ENCODE measurements at places on chromosomes 5 and 9. TPM values are rescaled to one million over a fixed set of nuclear protein-coding genes. Genes with fewer than 3 reads are reported as not detected.

DNA sequence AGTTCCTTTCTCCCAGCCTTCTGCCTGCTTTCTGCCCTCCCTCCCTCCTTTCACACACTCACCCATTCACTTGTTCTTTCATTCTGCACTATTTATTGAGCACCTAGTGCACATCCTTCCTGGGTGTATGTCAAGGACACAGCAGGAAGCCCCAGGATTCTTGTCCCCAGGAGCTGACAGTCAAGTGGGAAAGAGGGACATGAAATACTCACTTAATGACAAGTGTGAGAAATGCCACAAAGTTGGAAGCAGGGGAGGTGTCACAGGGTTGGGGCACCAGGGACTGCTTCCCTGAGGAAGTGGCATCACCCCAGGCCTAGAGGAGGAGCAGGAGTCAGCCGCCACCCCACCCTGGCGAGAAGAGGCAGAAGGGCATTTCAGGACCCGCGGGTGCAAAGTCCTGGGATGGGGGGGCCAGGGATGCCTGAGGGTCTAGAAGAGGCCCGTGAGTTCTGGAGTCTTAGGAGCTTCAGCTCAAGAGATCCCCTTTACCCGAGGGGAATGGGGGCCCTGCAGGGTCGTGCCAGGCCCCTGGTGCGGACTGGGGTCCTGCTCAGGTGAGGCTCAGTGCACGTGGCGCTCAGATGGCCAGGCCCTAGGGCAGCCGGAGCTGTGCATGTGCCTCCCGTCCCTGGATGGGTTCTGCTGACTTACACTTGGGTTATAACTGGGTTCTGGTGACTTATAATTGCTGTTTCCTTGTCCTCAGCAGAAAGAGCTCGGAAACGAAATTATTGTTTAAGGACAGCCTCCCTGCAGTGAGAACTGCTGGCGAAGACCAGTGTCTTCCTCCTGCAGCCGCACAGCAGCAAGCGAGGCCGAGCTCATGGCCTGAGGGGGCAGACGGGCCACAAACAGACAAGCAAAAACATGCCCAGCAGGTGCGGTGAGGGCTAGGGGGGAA is 16.9 kb upstream of the LAMC3 start:
- DNase-seq, result no peak

- no peak for DNase-seq
Measured at GRCh38 chr9:118630931-118631595, 738.2 kb downstream of the BRINP1 start.

DNA sequence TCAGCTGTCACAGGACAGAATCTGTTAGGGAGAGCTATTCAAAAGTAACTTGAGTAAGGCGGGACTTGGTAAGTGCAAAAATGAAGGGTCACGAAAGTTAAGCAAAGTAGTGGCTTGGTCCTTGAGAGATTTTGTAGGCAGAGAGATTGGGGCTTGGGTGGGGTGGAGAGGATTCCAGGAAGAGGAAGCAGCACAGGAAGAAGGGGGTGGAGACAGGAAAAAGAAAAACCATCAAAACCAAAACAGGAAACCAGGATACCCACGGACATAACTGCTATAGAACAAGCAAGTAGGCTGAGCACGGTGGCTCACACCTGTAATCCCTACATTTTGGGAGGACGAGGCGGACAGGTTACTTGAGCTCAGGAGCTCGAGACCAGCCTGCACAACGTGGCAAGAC is 3.7 kb downstream of the ROPN1L start:
- DNase-seq, result no peak

DNA sequence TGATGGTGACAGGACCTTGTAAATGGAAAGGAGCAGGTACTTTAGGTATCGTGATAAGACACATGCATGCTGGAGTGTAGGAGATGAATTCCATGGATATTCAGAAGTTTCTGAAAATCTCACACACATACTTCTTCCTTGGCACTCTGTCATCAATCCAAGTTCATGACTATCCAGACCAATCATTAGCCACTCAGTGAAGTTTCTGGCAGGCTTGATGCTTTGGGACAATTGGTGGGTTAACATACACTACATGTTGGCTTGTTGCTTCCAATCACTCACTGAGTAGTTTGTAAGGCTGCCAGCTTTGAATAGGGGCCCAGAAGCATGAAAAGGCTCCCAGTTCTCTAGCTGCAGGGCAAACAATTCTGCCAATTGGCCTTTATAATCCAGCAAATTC is 147.6 kb downstream of the CEMIP2 start:
- DNase-seq, result no peak

DNA sequence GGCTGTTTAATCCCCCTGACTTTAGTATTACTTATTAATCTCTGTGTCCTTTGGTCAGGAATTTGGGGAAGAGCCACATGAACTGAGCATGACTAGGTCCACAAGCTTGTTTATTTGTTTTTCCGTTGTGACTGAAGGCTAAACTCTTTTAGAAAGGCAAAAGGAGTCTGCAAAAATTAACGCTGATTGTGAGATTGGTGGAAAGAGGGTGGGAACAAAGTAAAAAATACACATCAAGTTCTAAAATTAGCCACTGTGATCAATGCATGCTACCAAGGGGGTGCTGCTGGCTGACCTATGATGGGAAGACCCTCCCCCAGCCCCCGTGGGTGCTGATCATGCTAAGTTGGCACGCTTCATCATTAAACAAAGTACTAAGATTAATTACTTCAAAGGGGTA is 356.8 kb downstream of the ADGRV1 start:
- no peak for DNase-seq

DNA sequence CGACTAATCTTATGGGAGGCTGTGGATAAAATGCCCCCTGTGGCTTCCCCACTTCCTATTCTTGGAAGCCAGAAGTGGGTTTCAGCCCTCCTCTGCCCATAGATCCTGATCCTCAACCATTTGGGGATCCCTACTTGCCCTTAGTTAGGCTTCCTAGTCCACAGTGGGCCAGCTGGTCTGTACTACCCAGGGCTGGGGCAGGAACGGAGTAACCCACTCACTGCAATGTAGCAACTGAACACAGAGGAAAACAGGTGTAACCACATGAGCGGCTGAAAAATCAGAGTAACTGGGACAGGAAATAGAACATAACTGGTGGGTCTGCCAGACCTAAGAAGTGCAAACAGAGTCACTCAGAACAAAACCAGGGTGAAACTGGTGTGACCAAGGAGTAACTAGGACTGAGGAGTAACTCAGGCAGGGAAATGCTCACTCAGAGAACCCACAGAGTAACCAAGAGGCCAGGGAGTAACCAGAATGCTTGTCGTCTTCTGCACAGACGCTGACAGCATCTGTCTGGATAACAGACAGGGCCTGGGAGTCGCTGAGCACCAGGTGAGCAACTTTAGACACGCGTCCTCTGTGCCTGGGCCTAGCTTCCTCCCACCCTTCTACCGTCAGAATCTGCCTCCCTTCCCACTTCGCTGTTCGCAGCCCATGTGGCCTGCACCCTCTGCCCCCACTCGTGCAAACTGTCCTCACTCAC is 1.0 kb downstream of the AQP3 start:
- DNase-seq, result peak; percentile 61

DNA sequence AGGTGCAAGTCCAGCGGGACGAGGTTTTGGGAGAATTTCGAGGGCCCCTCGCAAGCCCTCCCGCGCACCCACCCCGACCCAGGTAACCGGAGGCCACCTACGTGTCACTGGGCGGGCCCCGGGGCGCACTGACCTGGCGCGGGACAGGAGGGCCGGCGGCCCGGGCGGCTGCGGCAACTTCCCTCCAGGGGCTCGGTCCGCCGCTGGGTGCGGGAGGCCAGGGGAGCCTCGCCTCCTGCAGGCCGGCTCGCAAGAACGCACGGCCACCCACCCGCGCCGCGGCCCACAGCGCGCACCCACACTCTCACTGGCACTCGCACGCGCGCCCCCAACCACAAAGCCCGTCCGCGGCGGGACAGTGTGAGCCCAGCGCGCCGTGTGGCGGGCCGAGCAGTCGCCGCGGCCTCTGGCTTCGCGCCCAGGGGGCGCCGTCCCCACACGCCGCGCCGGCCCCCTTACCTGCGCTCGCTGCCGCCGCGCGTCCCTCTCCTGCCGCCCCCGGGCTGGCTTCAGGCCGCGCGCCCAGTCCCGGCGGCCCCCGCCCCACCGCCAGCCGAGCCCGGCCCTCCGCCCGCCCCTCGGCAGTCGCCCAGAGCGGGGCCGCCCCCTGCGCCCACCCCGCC is 451 bp downstream of the LPAR1 start:
- DNase-seq, result peak; percentile 2

- DNase-seq, result no peak
Measured at GRCh38 chr5:95283022-95283615, 1.8 kb downstream of the MCTP1 start.

GRCh38 chr5:59299006-59299405 is 594.5 kb downstream of the PDE4D start:
- no peak for DNase-seq

GRCh38 chr5:669111-669841 is 23.9 kb downstream of the TPPP start:
- peak; percentile 48 for DNase-seq

DNA sequence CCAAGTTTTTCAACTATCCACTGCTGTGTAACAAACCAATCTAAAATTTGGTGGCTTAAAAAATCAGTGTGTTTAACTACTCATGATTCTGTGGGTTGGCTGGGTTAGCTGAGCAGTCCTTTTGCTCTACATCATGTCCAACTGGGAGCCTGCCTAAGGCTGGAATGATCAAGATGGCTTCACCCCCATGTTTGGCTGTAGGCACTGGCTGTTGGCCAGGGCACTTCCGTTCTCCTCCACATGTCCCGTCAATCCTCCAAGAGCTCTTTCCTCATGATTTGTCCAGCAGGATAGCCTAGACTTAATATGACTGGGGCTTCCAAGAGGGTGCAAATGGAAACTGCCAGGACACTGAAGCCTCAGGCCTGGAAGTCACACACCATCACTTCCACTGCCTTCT is 17.0 kb upstream of the TSSK1B start:
- DNase-seq, result no peak

GRCh38 chr5:141484641-141485311 is at the start of gene PCDHGC4:
TSS of gene PCDHGC4 (plus strand) at chr5:141485030. CDS start at chr5:141485174, 144 bp downstream.
- no peak for DNase-seq

GRCh38 chr9:94906713-94907112 is 180.2 kb downstream of the AOPEP start:
- DNase-seq, result no peak

- no peak for DNase-seq
Measured at GRCh38 chr9:7209016-7209715, 451.4 kb downstream of the KDM4C start.

GRCh38 chr5:156383510-156384265 is 56.7 kb downstream of the SGCD start:
- no peak for DNase-seq

DNA sequence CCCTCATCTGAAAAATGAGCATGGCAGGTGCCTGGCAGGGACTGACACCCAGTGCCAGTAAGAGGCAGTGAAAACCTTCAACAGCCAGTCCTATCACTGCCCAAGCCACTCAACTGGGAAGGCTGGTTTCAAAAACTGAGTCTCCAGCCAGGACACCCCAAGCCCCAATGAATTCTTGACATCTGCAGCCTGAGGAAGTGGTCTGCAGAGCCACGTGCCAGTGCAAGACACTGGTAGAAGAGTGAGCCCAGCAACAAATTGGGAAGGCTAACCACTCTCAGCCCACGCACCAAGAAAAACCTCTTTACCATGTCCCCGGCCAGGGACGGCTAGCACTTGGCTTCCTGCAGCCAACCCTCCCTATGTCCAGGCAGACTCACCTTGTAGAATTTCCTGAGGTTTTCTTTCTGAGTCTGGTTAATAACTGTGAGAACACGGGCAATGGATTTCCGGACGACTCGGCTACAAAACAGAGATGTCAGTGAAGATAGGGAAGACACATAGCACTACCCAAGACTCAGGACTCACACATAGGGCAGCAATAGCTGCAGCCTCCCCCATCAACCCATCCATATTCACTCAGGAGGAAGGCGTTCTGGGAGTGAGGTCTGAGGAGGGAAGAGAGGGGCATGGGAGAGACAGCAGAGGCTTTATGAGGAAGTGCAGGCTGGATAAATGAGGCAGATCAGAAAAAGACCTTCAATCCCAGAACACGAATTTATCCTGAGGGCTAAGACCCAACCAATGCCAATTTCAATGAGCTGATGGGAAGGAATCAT is 1.8 kb downstream of the RPL35 start:
- DNase-seq, result no peak

- no peak for DNase-seq
Measured at GRCh38 chr5:135327429-135328127, 71.5 kb downstream of the MACROH2A1 start.

GRCh38 chr9:33372900-33373299 is 29.5 kb downstream of the AQP7 start:
- no peak for DNase-seq

- no peak for DNase-seq
Measured at GRCh38 chr9:8732367-8733075, 932.9 kb upstream of the DMAC1 start.

DNA sequence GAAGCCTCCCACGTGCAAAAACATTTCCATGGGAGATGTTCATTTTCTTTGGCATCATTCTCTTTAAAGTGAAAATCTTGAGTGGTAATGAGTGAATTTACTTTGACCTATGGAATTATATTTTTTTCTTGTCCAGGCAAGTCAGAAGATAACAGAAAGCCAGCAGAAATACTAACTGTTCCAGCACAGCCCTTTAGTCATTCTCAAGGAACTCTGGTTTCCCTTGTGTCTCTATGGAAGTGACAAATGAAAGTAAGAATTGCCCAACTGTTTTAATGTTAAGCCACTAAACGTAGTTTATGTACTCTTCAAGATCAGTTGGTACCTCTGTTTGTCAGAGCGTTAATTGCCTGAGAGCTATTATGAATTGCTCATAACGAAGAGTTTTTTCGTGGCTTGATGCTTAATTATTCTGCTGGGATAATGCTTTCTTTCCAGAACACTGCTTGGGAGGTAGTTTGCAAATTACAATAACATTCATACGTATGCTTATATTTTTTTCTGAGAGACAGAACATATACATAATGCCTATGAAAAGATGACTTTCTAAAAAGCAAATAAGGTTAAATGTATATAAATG is 84.5 kb upstream of the CER1 start:
- DNase-seq, result no peak

GRCh38 chr5:58044166-58044565 is 415.7 kb downstream of the PLK2 start:
- DNase-seq, result no peak

GRCh38 chr9:93466416-93467061 is 13.2 kb upstream of the FAM120AOS start:
- no peak for DNase-seq

DNA sequence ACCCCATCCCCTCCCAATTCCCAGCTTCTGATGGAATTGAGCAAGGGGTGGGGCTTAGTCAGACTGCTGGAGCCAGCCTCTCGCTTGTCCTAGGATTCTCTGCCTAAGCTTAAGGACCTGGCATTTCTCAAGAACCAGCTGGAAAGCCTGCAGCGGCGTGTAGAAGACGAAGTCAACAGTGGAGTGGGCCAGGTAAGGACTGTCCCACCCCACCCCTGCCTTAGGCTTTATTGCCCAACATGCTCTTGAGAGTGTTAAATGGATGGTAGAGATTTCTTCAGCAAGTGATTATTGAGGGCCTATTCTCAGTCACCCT is 1.1 kb downstream of the SLC35A4 start:
- no peak for DNase-seq

The SPAAR gene
- total RNA-seq, result not detected

The IL9 gene
- total RNA-seq, result not detected

The N4BP3 gene
- total RNA-seq, result 12.9 TPM

The TCF7 gene
- 66.4 TPM for total RNA-seq

The MYORG gene
- 4.4 TPM for total RNA-seq

The MYOT gene
- total RNA-seq, result not detected

The LMX1B gene
- total RNA-seq, result not detected

The TMOD1 gene
- 1.5 TPM for total RNA-seq

The TRIM14 gene
- total RNA-seq, result 45.2 TPM

The ZNF483 gene
- total RNA-seq, result 1.5 TPM

The INSL4 gene
- total RNA-seq, result not detected

The CARD9 gene
- 1.5 TPM for total RNA-seq

The LPAR1 gene
- total RNA-seq, result not detected

The MLANA gene
- total RNA-seq, result not detected

The AK1 gene
- total RNA-seq, result 11.7 TPM

The WDR38 gene
- not detected for total RNA-seq

The NCS1 gene
- 10.5 TPM for total RNA-seq

The ASS1 gene
- 5.1 TPM for total RNA-seq
